ENCODE measurements at places on chromosomes 4 and X. TPM values are rescaled to one million over a fixed set of nuclear protein-coding genes. Genes with fewer than 3 reads are reported as not detected.

GRCh38 chr4:54746218-54746617, 88.5 kb downstream of the KIT start:
- no peaks in the 10 kb centered on the region for H3K27me3 ChIP-seq
- no peak overlapping the region for H3K27ac ChIP-seq
- H3K36me3 ChIP-seq: no peaks in the 10 kb centered on the region
- no peaks in the 10 kb centered on the region for H3K4me1 ChIP-seq

TLR3 gene
- 13.2 TPM for total RNA-seq

GRCh38 chr4:88858752-88859151, 161.1 kb upstream of the NAP1L5 start:
- H3K27ac ChIP-seq: no peak overlapping the region
- H3K36me3 ChIP-seq: no peaks in the 10 kb centered on the region
- no peaks in the 10 kb centered on the region for H3K27me3 ChIP-seq

DMP1 gene
- total RNA-seq: not detected

DNA sequence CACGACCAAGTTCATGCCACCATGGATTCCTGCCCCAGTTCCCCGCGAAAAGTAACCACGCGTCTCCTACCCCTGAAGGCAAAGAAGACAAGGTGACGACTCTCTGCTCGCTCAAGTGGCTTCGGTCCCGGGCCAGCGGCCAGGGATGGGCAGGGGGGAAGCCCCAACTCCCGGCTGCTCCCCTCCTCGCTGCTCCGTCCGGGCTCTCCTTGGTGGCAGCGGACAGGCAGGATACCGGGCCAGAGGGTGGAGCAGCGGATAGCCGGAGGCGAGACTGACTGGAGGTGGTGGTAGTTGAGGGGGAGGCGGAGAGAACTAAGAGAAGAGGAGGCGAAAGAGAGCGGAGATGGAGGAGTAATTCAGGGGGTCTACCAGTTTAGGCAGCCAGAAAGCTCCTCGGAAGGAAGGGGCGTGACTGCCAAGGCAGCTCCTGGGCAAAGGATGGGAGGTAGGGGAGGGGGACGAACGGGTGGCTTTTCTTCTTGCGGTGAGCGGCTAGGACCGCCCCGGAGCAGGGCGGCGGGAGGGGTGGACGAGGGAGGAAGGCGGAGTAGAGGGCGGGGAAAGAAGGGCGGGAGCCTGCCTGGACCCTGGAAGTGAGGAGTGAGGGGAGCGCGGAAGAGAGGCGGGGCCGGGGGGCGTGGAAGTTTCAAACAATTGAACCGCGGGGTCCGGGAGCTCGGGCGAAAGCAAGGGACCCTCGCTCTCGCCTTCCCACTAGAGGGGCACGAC, at the start of gene AMOT:
Gene AMOT (minus strand): TSS at position 450 of the 732 bp plus-strand sequence. CDS start 17,705 bp downstream, outside the sequence.
- H3K4me3 ChIP-seq: peak within 1 kb of the TSS; percentile 65
- H3K27me3 ChIP-seq: peaks cover 60% of the 10 kb centered on the region
- no peaks in the 10 kb centered on the region for H3K4me1 ChIP-seq

- no peak overlapping the region for H3K4me3 ChIP-seq
- no peak for DNase-seq
- H3K4me1 ChIP-seq: no peaks in the 10 kb centered on the region
- H3K27ac ChIP-seq: no peak overlapping the region
Observed at GRCh38 chrX:118353081-118353850, 7.4 kb downstream of the WDR44 start.

DNA sequence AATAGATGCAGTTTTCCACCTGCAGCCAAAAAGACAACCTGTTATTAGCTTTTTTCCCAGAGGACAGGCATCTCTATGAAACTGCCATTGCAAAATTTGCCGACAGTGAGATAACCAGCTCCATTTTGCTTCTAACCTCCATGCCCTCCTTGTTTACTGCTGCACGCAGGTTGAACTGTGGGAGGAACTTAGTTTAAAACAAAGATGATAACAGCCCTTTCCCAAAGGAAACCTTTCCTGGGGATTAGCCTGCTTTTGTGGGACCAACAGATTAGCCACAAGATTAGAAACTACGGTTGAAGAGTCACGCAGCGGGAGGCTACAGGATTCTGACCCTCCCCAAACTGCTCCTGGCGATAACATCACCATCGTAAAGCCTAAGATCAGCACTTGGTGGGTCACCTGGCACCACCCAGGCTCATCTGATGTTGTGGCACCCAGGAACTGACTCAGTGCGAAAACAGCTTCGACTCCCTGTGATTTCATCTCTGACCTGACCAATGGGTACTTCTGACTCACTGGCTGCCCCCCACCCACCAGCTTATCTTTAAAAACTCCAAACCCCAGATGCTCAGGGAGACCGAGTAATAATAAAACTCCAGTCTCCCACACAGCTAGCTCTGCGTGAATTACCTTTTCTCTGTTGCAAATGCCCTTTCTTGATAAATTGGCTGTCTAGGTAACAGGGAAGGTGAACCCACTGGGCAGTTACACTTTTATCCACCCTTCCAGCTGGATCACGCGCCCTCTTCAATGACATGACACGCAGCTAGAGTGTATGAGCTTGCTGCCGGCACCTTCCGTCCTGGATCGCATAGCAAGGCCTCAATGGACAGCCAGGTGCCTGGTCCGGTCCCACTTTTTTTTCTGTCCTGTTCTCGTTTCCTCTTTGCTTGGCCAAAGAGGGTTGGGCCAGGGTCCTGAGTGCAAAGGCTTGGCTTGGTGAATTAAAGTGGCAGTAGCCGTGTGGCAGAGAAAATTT, 27.2 kb downstream of the NOP14 start:
- no peak for DNase-seq
- peaks cover 40% of the 10 kb centered on the region for H3K4me1 ChIP-seq
- peaks cover 35% of the 10 kb centered on the region for H3K36me3 ChIP-seq
- H3K27me3 ChIP-seq: no peaks in the 10 kb centered on the region
- H3K4me3 ChIP-seq: no peak overlapping the region

DNA sequence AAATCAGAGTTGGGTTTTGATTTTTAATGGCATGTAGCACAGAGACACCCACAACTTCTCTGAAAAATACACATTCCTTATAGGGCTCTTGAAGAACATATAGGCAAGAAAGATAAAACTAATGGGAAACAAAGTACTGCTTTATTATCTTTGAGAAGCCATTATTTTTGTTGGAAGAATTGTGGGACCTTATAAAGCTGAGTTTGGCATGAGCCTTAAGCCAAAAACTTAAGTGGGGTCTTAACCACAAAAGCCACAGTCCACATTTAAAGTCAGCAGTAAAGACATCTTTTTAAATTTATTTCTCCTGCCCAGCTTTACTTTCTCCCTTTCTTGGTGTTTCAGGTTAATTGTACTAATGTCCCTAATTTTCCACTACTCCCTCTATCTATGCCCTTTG, 1297.3 kb downstream of the C4orf33 start:
- no peak for DNase-seq

HSPA4L gene
- total RNA-seq: 6.0 TPM

VCX3B gene
- total RNA-seq: not detected

Data from lung (tissue), 17 donors.